ENCODE measurements at places on chromosomes 2 and 18. TPM values are rescaled to one million over a fixed set of nuclear protein-coding genes. Genes with fewer than 3 reads are reported as not detected.
A peak's percentile ranks its signal among the peaks of the same experiment; 100 is the strongest.

The LINC00305 gene
- total RNA-seq: not detected

- H3K36me3 ChIP-seq: no peaks in the 10 kb centered on the region
- no peak for DNase-seq
- H3K4me1 ChIP-seq: no peaks in the 10 kb centered on the region
- no peaks in the 10 kb centered on the region for H3K27me3 ChIP-seq
- no peak overlapping the region for H3K4me3 ChIP-seq
Observed at GRCh38 chr2:106284255-106284654, 90.2 kb upstream of the UXS1 start.

The CTAGE1 gene
- total RNA-seq: not detected

DNA sequence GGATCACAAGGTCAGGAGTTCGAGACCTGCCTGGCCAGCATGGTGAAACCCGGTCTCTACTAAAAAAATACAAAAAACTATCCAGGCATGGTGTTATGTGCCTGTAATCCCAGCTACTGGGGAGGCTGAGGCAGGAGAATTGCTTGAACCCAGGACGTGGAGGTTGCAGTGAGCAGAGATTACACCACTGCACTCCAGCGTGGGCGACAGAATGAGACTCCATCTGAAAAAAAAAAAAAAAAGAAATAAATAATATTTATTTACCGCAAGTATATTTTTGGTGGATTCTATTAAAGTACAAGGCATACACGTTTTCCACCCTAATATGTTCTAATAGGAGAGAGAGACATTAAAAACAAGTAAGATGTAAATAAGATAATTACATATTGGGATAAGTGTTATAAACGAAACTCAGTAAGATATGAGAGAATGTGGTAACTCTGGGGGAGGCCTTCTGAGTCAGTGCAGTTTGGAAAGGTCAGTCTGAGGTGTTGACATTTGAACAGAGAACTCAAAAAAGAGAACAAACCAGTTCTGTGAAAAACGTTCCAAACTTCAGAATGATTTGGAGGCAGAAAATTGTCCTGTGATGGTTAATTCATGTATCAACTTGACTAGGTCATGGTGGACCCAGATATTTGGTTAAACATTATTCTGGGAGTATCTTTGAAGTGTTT is 8.8 kb upstream of the POLI start:
- no peaks in the 10 kb centered on the region for H3K36me3 ChIP-seq
- H3K27ac ChIP-seq: no peak overlapping the region
- H3K4me3 ChIP-seq: no peak overlapping the region
- H3K4me1 ChIP-seq: no peaks in the 10 kb centered on the region
- DNase-seq: no peak

The SIX3 gene
- 0.16 TPM for total RNA-seq

DNA sequence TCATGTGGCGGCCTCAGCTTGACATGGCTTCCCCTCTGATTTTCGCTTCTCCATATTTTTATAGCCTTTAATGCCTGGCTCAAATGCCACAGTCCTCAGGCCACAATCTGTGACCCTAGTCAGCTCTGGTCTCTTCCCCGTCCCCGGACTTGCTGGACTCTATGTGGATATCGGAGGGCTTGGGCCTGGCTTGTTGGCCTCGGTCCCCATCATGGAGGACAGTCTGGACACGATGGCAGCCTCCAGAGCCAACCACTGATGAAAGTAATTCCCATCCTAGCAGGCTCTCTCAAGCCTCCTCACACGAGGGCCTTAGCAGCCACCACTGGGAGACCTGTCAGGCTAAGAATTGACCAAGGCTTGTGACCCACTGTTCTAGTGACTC is 61.6 kb downstream of the LPIN1 start:
- H3K27me3 ChIP-seq: no peaks in the 10 kb centered on the region
- H3K4me3 ChIP-seq: no peak overlapping the region
- H3K36me3 ChIP-seq: peaks cover 31% of the 10 kb centered on the region

DNA sequence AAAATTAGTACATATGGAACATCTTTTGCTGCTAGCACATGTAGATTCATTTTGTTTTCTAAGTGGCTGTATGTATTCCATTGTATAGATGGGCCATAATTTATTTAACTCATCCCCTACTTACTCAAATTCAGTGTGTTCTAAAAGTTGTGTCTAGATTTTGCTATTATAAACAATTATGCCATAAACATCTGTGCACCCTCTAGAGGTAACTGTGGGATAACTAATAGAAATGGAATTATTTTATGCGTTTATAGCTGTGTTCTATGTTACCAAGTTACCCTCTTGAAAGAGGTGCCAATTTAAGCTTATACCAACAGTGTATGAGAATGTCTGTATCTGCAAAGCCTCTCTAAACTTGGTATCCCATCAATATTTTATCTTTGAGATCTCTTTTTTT is 100.4 kb downstream of the MMADHC start:
- H3K27ac ChIP-seq: no peak overlapping the region
- no peaks in the 10 kb centered on the region for H3K27me3 ChIP-seq
- no peak overlapping the region for H3K4me3 ChIP-seq
- no peaks in the 10 kb centered on the region for H3K4me1 ChIP-seq
- DNase-seq: no peak
- no peaks in the 10 kb centered on the region for H3K36me3 ChIP-seq

DNA sequence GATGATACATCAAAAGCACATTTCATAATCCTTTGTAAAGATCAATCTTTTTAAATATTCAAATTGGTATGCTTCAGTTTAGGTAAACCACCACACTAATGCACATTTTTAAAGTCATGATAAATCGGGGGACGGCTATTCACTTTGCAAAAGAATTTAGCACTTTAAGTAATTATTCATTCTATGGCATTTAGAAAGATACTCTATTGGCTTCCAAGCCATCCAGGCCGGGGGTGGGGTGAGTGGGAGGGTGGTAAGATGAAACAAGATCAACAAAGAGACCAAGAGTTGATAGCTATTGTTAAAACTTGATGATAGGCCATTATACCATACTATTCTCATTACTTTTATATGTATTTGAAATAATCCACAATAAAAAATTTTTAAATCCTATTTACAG is 41.0 kb downstream of the EPG5 start:
- no peaks in the 10 kb centered on the region for H3K27me3 ChIP-seq
- H3K4me1 ChIP-seq: no peaks in the 10 kb centered on the region
- no peak overlapping the region for H3K27ac ChIP-seq
- H3K36me3 ChIP-seq: peaks cover 34% of the 10 kb centered on the region

The CRYGD gene
- not detected for total RNA-seq

GRCh38 chr2:113138428-113139322 is 11.3 kb downstream of the IL1RN start:
- H3K27me3 ChIP-seq: no peaks in the 10 kb centered on the region
- no peak overlapping the region for H3K4me3 ChIP-seq
- no peak for DNase-seq
- no peak overlapping the region for H3K27ac ChIP-seq
- no peaks in the 10 kb centered on the region for H3K36me3 ChIP-seq

GRCh38 chr2:56185101-56185581 is 1.4 kb downstream of the CCDC85A start:
- no peaks in the 10 kb centered on the region for H3K36me3 ChIP-seq
- H3K27ac ChIP-seq: peak overlapping the region; percentile 35
- H3K4me1 ChIP-seq: no peaks in the 10 kb centered on the region
- H3K27me3 ChIP-seq: no peaks in the 10 kb centered on the region
- peak overlapping the region; percentile 59 for H3K4me3 ChIP-seq

DNA sequence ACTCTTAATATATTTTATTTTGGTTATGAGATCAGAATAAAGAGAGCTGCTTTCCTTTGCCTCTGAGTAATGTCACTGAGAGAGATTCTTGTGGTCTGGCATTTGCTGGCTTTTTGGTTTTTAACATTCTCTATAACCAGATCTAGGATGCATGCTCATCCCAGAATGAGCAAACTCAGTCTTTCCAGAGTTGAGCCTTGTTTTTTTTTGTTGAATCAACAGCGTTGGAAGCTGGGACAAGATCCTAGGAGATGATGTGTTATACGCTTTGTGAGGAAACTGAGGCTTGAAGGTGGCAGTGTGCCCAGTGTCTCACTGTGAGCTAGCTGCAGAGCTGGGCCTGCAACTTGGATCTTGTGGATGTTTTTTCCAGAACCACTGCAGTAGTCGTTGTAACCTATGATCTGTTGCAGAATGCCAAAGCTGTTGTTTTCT is 19.5 kb downstream of the MYO1B start:
- H3K36me3 ChIP-seq: no peaks in the 10 kb centered on the region
- no peak overlapping the region for H3K4me3 ChIP-seq
- peaks cover 4% of the 10 kb centered on the region for H3K4me1 ChIP-seq
- peak overlapping the region; percentile 18 for H3K27ac ChIP-seq
